Gastrocnemius medialis (tissue), 4 donors: ENCODE measurements at places on chromosomes 11 and 22.

DNA sequence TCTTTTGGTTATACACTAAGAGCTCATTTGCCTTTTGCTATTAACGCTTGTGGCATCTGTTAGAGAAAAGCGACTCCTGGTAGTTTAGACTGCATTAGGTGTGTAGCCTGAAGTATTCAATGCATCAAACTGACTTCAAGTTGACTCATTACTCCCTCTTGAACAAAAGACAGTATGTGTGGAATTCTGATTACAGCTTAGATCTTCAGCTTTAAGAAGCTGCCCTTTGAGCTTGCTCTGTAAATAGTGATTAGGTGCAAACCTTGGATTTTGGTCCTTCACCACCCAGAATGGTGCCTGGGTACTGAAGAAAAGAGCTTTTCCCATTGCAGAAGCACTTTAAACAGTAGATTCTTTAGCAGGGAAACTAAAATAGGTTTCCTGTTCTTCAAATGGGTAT is 62.1 kb downstream of the FAT3 start:
- no peak for DNase-seq

GRCh38 chr11:45872651-45873356 is 12.6 kb upstream of the MAPK8IP1 start:
- DNase-seq: peak; percentile 45

DNA sequence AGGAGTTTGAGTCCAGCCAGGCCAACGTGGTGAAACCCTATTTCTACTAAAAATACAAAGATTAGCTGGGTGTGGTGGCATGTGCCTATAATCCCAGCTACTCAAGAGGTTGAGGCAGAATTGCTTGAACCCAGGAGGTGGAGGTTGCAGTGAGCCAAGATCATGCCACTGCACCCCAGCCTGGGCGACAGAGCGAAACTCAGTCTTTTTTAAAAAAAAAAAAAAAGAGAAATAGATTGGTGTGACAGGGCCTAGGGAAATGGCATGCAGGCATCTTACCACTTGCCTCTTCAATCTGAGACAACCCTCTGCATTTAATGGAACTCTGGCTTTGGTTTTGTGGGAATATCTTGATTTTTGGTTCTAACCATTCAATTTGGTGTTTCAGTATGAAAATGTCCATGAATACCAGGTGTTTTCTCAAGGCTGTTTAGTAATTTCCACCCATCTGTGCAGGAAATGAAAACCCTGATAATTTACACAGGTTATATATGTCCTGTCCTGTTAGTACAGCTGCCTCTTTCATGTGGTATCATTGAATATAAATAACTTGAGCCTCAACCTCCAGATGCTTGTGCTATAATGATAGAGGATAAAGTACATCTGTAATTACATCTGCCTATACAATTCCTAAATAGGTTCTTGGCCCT is 8.4 kb downstream of the XBP1 start:
- no peak for DNase-seq

DNA sequence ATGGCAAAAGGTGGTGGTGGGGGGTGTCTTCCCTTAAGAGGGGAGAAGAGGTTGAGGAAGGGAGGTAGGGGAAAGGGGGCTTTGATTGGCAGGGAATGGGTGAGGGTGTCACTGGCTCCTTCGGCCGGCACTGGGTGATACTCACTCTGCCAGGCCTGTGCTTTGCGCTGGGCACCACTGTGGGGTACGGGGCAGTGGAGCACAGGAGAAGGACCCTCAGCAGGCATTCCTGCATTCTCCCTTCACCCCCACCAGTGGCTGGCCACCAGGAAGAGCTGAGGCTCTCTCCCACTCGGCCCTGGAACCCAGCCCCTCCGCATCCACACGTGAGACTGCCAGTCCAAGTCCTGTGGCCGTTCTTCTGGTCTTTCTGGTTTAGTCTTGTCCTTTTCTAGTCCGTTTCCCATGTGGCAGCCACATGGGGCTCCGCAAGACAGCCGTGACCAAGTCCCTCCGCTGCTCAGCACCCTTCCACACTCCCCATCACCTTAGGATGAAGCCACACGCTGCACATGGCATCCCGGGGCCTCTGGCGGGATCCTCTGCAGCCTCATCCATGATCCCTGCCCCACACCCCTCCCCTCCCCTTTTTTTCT is 8.0 kb downstream of the CAPN5 start:
- no peak for DNase-seq

DNA sequence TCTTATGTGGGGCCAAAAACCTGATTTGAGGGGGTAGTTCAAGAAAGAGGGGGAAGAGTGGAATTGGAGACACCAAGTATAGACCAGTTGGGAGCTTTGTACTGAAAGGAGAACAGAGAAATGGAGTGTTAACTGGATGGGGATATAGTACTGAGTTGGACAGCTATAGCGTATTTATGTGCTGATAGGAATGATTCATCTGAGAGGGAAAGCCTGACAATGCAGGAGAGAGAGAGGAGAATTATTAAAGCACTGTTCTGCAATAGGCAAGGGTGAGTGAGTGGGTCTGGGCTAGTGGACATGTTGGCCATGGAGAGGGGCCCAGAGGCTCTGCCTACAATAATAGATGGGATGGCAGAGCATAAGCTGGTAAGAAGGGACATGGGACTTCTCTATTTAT is 52.9 kb upstream of the PITPNB start:
- no peak for DNase-seq

DNA sequence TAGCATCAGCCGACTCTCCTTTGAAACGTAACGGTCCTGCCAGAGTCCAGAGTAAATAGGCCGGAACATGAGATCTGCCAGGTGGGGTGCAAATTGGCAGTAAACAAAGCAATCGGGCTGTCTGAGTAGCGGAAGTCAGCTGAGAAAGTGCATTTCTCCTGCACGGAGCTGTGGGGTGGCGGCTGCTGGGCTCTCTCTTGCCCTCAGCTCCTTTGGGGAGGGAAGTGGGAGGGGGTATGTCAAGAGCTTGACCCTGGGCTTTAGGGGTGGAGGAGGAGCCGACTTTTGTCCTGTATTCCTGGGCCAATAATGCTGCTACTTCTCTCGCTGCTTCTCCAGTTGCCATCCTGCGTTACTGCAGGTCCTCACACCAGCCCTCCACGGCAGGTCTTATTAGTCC is 11.6 kb downstream of the GRIK4 start:
- DNase-seq: no peak

- no peak for DNase-seq
Observed at GRCh38 chr11:61598886-61599868, 18.3 kb upstream of the SYT7 start.

DNA sequence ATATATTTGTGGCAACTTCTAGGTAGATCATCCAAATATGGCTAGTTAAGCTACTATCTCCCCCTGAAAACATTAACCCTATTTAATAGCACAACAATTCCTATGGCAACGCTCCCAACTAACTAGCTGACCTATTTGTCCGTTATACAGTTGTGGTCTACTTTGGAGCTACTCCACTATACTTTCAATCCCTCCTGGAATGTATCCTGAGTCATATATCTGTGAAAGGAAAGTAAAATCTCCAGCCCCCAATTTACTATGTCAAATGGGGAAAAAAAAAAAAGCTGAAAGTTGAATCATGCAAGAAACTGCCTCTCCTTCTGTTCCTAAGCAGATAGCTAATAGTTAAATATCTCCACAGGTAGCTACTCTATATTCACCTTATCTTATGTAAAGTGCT is 128.5 kb downstream of the CD44 start:
- no peak for DNase-seq

GRCh38 chr11:96373826-96374225 is 15.9 kb downstream of the CCDC82 start:
- no peak for DNase-seq

DNA sequence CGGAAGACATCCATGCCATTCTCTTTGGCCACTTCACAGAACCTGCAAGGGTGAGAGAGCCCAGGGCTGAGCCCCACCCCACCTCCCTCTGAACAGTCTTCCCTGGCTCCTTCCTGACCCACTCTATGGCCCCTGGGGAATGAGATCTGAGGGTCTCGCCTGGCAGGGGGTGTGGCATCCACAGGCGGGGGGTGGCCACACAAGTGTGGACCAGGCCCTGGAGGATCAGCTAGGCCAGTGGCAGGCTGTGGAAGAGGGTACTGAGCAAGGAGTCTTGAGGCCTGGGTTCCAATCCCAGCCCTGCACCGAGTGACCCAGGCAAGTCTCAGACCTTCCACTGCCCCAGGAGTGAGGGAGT is 5.6 kb upstream of the LRFN4 start:
- no peak for DNase-seq

DNA sequence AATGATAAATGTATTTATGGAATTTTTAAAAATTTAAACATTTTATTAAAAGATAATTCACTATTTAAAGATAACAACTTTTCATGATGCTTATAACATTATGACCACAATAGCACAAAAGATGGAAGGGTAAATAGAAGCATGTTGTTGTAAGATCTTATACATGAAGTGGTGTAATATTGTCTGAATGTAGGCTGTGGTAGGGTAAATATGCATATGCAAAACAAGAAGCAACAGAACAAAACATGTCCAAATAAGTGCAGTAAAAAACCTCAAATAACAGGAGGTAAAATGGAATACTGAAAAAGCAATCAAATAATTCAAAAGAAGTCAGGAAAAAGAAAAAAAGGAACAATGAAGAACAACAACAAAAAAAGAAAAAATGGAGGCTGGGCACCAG is 56.0 kb downstream of the ADM start:
- DNase-seq: no peak

GRCh38 chr11:32141745-32142546 is 51.1 kb downstream of the RCN1 start:
- no peak for DNase-seq

DNA sequence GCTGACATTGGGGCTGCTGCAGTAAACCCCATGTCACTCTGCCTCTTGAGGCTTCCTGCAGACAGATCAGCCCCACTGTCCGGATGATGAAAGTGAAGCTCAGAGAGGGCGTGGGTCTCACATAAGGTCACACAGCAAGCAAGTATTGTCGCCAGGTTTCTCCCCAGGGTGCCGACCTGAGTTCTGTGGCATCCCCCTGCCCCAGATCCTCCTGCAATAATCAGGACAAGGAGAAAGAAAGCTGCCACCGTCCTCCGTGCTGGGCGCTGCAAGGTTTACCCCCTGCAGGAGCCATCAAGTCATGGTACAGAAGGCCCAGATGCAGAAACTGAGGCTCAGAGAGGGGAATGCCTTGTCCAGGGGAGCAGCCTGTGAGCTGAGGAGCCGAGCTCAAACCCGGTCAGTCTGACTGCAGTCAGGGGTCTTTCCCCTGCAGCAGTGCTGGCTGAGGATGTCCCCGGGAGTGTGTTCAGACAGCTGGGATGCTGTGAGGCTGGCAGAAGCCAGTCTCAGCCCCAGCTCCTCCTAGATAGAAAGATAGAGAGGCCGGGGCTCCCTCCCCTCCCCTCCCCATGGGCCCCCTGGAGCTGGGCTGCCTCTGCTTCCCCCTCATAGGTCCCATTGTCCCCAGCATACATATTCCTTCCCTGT is 13.2 kb downstream of the EMID1 start:
- DNase-seq: no peak

DNA sequence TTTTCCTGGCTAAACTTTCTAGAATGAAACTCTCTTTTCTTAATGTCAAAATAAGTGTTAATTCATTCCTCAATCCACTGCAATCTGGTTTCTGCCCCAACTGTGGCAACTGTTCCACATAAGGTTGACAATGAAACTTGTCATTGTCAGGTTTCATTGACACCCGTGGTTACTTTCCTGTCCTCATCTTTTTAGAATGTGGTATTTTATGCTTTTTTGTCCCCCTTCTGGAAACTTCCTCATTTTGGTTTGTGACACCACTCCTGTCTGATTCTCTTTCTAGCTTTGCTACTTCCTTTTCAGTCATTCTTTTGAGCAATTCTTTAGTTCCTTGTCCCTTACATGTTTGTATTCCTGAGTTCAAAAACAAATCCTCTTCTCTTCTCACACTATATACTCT is 7.5 kb upstream of the PDE3B start:
- DNase-seq: no peak

GRCh38 chr22:45317551-45318167 is 7.9 kb downstream of the FAM118A start:
- peak; percentile 73 for DNase-seq

DNA sequence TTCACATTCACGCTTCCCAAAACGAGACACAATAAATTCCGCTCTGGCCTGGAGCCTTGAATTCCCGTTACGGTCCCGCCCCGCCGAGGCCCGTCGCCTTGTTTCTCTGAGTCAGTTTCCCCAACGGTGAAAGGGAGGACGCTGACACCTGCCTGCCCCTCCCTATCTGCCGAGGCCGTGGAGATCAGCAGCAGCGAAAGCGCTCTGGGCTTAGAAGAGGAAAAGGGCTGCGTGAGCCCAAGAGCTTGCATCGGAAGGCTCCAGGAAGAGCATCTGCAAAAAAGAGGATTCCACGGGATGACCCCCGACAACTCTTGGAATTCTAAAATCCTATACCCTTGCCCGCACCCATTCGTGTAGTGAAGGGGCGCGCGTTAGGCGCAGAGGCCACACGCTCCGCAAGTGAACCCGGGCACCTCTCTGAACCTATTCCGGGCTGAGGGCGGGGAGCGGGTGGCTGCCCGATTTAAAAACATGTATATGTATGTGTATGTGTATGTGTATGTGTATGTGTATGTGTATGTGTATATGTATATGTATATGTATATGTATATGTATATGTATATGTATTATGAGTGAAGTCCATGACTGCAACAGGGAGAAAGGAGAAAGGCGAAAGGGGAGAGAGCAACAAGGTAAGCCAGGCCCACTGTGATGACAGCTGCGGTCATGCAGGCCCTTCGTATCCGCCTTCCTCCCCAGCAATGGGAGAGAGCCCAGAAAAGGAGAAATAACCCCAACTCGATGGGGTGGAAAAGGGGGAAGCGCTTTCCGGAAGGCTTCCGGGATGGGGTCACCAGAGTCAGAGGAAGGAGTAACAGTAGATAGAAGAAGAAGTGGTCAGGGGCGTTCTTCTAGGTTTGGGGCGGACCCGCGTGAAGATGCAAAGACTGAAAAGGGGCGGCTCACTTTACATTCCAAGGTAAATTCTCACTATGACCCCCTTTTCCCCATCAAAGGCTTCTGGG is 948 bp upstream of the MRTFA start:
- peak; percentile 29 for DNase-seq

GRCh38 chr11:131299598-131300438 is 70.6 kb upstream of the NTM start:
- no peak for DNase-seq

DNA sequence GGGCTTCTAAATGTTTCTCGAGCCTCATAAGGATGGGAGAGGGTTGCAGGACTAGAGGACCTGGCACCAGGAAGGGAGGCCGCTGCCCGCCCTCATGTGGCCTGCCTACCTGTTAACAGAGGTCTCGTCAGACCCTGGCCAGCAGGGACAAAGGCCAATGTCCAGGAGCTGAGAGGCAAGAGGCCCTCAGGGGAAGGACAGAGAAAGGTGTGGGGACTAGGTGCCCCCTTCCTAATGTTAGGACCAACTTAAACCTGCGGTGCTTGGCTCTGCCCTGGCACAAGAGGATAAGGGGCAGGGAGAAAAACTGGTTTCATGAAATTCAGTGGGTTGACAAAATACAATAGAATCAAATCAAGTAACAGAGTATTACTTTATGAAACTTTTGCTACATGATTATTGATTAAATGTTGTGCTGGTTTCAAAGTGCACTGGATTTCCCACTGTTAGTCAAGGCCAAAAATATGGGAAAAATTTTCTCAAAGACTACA is 20.0 kb upstream of the SYT12 start:
- DNase-seq: no peak

GRCh38 chr11:11931461-11932055 is 76.9 kb downstream of the DKK3 start:
- DNase-seq: no peak
